NCI-H1105 (cell line): ENCODE measurements at places on chromosomes 2 and 18.

- no peak for DNase-seq
Measured at GRCh38 chr2:29241955-29242565, 126.8 kb downstream of the CLIP4 start.

GRCh38 chr2:28381225-28382180 is 11.2 kb upstream of the FOSL2 start:
- no peak for DNase-seq

GRCh38 chr2:217409949-217410680 is 550.3 kb upstream of the TNP1 start:
- no peak for DNase-seq

GRCh38 chr2:222916229-222917197 is 55.7 kb downstream of the ACSL3 start:
- no peak for DNase-seq

GRCh38 chr2:203399031-203399430 is 70.8 kb downstream of the ABI2 start:
- DNase-seq = no peak

DNA sequence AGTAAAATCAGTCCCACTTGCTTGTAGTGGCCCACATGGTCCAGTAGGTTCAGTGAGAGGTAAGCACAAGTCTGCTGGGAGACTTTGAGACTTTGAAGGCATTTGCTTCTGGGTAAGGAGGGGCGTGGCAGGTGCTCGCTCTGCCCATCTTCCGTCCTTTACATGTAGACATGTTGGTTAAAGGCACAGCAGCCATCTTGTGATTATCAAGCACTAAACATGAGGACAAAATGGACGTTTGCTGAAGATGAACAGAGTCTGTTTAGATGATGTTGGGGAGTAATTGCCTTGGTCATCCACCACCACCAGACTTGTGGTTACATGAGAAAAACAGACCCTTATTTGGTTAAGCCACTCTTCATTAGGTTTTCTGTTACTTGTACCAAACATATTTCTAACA is 252.8 kb upstream of the PARD3B start:
- DNase-seq = no peak

DNA sequence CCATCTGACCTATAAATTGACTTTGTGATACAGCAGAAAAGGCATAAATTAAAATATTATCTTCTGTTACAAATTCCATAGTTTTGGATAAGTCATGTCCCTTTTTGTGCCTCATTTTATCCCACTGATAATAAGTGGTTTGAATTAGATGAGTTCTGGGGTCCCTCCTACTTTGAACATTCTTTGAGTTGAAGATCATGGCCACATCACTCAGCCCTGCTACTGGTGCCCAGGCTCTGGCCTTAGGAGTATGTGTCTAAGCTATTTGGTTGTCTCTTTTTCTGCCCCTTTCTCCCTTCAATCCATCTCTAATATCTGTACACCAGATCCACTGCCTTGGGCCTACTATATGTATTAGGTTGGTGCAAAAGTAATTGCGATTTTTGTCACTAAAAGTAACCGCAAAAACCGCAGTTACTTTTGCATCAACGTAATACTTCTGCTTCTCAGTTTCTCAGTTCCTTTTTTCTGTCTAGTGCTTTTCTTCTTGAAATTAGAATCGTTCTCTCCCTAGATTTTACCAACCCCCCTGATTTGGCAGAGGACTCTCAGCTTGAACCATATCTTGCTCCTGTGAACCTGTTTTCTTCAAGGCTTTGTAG is 362.5 kb upstream of the TNP1 start:
- DNase-seq = no peak

DNA sequence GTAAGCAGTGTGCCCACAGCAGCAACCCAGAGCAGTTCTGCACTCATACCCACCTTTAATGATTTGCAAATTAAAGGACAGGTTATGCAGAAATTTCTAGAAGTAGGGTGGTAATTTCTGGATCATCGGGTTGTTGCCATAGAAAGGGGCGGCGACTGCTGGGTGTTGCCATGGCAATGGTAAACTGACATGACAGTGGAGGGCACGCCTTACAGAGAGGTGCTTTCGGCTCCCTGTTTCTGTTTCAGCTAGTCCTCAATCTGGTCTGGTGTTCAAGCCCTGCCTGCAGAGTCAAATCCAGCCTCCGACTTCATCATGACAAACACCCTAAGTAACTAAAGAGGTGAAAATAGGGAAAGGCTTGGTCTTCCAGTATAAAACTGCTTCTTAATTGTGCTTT is 667.7 kb downstream of the SOCS6 start:
- no peak for DNase-seq

DNA sequence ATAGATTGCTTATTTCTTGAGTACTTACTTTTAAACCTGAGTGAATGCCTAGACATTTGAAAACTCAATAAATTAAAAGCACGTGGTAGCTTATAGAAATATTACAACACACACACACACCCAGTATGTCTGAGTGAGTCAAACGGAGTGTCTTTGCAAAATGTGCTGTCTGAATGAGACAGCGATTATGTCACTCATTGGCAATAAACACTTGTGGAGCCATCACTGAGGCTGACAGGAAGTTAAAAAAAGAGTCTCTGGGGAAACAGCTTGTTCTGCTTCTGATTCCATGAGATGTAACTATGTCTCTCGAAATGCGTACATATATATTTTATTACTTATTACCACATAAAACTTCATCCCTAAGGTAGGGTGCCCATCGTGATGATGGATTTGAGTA is 22.3 kb upstream of the VPS4B start:
- no peak for DNase-seq

- DNase-seq = no peak
Measured at GRCh38 chr2:174444761-174445160, 42.1 kb downstream of the GPR155 start.

DNA sequence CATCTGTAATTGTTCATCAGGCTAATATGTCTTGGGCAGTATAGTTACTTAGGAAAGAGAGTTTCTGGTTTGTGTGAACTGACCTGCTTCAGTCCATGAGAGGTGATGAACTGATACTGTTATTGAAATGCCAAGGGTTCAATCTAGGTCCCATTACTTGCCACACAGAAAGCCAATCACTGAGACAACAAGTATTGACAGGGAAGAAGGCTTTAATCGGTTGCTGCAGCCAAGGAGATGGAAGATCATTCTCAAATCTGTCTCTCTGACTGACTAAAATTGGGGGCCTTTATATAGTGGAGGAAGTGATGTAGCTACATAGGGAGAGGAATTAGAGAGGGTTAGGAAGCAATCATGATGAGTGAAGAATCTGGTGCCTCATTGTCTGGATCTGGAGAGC is 19.9 kb upstream of the FAM98A start:
- no peak for DNase-seq
